ENCODE measurements at places on chromosomes 2 and 18.

DNA sequence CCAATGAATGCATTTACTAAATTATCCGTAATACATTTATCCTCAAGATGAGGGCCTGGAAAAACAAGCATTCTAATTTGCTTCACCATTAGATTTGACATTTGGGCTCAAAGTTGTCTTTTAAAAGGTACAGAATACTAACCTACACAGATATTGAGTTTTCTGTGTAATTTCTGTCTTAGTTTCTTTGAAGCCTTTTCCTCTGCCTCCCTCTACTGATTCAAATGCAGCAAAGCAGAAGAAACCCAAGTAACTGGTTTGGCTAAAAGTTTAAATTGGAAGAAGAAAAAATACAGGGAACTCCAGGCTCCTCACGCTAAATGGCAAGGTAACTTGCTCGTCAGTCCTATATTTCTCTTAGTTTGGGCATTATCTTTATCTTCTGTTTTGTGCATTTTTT is 53.3 kb upstream of the SLC5A7 start:
- DNase-seq = no peak

GRCh38 chr2:98468621-98469236 is 24.1 kb downstream of the INPP4A start:
- no peak for DNase-seq

- no peak for DNase-seq
Observed at GRCh38 chr2:39114771-39115170, 6.1 kb downstream of the SOS1 start.

DNA sequence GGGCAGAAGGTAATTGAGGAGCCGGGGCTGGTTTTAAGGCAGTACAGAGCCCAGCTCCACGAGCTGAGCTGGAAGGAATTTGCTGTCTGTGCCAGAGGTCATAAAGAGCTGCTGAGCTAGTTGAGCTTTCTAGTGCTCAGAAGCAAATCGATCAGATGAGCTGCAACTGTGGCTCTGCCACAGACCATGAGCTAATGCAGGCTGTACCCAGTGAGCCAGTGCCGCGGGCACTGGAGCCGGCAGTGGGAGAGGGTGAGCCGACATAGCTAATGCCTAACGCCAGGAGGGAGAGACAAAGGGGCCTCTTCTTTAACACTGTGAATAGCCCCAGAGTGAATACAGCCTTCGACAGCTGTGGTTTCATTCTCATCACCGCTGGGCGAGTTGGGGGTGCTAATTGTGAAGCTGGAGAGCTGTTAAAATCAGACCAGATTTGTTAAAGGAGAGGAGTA is 410.1 kb upstream of the TCF4 start:
- DNase-seq = no peak

DNA sequence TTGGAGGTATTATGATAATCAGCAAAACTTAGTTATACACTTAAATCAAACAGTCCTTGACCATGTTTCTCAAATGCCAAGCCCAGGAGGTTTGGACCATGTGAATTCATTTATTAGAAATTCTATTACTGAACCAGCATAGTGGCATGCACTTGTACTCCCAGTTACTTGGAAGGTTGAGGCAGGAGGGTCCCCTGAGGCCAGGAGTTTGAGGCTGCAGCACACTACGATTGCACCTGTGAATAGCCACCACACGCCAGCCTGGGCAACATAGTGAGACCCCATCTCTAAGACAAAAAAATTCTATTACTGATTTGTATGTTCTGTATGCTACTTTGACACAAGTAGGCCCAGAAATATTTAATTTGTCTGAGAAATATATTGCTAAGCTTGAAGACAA is 43.6 kb upstream of the FZD7 start:
- no peak for DNase-seq

- no peak for DNase-seq
Observed at GRCh38 chr2:15539999-15540398, 21.1 kb downstream of the NBAS start.

- no peak for DNase-seq
Observed at GRCh38 chr2:86193901-86194567, 1.2 kb downstream of the IMMT start.

- no peak for DNase-seq
Observed at GRCh38 chr2:224924631-224925030, 117.6 kb downstream of the DOCK10 start.

GRCh38 chr18:9737006-9737405 is 28.9 kb downstream of the RAB31 start:
- DNase-seq = no peak

DNA sequence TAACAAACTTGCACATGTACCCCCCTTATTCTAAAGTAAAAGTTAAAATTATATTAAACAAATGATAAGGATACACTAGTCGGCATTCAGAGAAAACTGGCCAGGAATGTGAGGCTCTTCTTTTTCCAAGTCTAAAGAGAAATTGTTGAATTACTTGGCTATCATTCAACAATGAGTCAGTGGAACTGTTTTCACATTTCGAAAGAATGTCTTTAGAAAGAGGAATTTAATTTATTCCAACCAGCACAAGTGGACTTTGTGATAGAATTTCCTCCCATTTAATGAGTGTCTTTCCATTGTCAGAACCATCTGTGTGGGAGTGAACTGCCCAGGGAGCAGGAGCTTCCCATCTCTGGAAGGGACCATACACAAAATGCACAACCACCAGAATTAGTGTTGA is 792.2 kb downstream of the EPHA4 start:
- no peak for DNase-seq

- DNase-seq = no peak
Observed at GRCh38 chr2:205797866-205798265, 115.6 kb downstream of the NRP2 start.

- no peak for DNase-seq
Observed at GRCh38 chr2:86566821-86567190, 3.6 kb upstream of the CHMP3 start.

GRCh38 chr2:176621350-176621749 is 352.1 kb downstream of the MTX2 start:
- no peak for DNase-seq

- no peak for DNase-seq
Observed at GRCh38 chr2:157061799-157062198, 195.7 kb upstream of the GALNT5 start.

DNA sequence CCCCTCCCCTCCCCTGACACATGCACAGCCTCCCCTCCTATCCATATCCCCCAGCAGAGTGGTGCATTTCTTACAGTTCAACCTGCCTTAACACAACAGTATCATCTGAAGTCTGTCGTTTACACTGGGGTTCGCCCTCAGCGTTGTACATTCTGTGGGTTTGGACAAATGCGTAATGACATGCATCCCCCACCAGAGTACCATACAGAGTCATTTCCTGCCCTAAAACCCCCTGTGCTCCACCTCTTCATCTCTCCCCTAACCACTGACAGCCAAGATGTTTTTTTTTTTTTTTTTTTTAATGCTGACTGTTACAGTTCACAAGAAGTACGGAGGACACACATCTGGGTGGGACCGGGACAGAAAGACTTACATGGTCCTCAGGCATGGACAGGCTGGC is 22.6 kb downstream of the POMC start:
- no peak for DNase-seq

DNA sequence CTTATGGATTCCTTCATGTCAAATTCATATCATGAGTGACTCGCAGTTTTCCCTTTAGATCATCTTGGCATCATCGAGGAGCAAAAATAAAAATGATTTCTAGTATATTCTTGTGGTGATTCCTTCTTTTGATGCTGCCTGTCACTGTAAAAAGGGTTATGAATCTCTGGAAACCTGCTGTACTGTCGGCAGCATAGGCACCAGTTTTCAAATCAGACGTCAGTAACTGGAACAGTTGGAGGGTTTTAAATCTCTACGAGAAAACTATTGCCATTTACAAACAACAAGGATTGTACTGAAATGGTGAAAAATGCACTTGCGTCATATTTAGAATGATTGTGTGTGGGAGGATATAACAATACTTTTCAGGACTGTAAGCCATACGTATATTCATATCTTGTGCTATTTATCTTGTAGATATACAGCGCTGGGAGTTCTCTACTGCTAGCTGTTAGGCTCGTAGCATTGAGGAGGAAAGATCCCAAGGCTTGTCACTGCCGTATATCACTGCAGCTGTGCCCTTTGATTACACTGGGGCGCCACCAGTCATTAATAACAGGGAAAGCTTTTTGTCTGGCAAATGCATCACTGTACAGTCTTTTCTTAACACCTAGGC is 320.7 kb downstream of the MTX2 start:
- DNase-seq = no peak

DNA sequence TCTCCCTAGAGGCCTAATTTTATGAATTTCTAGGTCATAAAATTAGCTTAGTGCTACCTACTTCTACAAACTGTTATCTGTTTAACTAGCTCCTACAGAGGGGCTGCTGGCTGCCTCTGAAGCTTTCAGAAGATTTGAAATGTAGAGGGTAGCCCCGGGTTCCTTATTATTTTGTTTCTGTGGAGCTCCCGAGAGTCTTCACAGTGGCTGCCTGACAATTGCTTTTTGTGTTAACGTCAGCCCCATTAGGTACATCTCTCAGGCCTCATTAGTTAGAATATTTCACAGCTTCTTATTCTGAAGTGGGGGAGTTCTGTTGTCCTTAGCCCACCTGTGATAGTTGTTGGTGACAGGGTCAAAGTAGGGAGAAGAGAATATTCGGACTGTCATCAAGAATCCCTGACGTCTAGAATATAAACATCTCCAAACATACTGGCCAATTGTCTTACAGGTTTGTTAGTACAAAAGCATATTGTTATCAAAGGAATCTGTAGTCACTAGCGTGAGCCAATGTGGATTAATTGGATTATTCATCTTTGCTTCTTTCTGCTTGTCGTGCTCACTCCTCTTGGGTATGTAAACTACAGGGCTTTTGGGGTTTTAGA is 77.5 kb downstream of the DIS3L2 start:
- DNase-seq = no peak

GRCh38 chr2:241768850-241769249 is 7.8 kb upstream of the GAL3ST2 start:
- DNase-seq = no peak

DNA sequence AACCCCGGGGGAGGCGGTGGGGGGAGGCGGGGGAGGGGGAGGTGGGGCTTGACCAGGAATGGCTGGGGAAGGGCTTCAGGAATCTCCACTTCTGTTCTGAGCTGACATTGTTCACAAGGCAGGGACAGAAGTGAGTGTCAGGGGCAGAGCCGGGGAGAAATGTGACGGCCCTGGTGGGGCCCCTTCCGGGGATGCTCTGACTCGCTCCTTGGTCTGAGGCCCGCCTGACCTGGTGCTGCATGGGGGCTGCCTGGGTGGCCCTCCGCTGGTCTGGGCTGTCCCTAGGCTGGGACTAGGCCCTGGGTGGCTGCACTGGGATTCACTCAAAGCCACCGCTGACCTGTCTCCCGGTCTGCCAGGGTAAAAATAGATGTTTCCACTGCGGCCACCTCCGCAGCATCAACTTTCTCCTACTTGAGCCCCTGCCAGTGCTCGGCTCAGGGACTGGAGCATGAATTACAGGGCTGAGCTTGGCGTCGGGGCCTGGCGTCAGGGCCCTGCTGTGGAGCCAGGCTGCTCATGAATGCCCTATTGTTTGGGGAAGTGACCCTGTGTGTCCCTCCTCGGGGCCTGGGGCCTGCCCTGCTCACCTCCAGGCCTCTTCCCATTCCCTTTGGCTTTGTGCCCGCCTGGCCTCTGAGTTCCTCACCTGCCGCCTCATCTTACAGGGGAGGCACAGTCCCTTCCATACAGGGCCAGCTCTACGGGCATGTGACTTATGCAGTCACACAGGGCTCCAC is 247.5 kb downstream of the DYSF start:
- no peak for DNase-seq

- DNase-seq = no peak
Observed at GRCh38 chr2:240395448-240395847, 40.0 kb upstream of the GPC1 start.

GRCh38 chr18:2135309-2135708 is 436.0 kb downstream of the METTL4 start:
- no peak for DNase-seq

GRCh38 chr2:164014068-164014731 is 278.4 kb upstream of the FIGN start:
- DNase-seq = no peak

DNA sequence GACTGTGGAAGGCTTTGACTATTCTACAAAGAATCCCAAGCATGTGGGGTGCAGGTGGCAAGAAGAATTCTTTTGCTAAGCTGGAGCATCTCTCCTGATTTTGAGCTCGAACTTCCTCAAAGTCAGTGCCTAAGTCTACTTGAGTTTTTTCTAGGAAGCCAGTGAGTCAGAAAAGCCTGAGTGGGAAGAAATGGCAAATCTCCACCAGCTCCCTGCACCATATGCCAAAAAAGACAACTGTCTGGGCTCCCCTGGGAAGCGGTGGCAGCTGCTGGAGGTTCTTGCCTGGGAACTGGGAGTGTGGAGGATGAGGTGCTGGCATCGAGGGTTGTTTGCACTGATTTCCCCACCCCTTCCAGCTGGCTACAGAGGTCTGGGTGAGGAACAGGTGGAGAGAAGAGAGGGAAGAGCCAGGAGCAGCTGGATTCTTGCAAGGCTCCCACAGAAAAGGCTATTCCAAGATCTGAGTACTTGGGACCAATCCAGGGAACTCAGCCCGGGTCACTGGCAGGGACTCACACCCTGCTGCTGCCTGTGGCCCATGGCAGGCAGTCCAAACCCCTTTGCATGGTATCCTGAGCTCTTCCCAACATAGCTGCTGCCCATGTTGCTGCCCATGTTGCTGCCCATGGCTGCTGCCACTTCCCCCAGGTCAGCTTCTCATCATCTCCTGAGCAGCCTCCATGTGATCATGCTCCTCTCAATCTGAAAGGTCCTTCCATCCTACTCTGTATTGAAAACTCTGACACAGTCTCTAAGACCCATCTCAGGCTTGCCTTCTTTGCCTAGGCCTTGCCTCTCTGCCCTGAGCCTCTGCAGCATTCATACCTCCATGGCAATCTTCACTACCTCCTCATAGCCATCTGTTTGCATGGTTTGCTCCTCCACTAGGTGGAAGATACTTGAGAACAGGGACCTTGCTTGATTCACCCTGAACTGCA is 128.3 kb upstream of the SPATS2L start:
- no peak for DNase-seq

DNA sequence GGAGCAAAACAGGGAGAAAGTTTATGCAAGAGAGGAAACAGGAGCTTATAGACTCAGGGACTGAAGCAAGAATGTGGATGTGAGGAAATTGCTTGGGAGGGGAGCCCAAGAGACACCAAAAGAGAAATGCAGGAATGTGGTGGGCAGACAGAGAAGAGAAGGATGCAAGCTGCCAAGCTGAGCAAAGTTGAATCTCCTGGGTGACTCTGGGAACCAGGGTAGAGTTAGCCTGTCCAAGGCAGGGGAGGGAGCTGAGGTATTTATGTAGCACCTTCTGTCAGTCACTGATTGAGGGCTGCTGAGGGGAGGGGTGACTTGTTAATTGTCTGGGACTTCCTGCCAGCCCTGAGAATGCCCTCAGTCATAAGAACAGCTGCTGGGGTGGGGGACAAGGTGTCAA is 464.3 kb downstream of the NBAS start:
- DNase-seq = no peak

DNA sequence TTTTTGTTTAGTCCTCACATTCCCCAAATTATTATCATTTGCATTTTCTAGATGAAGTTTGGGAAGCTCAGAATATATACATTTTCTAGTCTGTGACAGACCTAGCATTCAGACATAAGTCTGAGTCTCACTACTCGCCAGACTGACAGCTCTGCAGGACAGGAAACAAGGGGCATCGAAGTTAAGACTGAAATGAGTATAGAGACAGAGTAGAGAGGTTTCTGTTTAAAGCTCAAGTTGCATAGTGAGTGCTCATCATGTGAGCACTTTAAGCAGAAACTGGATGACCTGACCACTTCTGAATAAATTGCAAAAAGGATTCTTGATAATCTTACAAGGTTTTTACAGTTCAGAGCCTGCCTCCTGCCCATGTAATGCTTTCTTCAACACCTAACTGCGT is 1.1 kb downstream of the HADHB start:
- DNase-seq = no peak

GRCh38 chr2:157194097-157194688 is 63.3 kb upstream of the GALNT5 start:
- no peak for DNase-seq

Measured in CD4-positive, alpha-beta T cell (primary cell).